CD4-positive, alpha-beta T cell treated with Interleukin-2 at 100 ng/mL for 4 hours (primary cell): ENCODE measurements at places on chromosomes 11 and 22.

DNA sequence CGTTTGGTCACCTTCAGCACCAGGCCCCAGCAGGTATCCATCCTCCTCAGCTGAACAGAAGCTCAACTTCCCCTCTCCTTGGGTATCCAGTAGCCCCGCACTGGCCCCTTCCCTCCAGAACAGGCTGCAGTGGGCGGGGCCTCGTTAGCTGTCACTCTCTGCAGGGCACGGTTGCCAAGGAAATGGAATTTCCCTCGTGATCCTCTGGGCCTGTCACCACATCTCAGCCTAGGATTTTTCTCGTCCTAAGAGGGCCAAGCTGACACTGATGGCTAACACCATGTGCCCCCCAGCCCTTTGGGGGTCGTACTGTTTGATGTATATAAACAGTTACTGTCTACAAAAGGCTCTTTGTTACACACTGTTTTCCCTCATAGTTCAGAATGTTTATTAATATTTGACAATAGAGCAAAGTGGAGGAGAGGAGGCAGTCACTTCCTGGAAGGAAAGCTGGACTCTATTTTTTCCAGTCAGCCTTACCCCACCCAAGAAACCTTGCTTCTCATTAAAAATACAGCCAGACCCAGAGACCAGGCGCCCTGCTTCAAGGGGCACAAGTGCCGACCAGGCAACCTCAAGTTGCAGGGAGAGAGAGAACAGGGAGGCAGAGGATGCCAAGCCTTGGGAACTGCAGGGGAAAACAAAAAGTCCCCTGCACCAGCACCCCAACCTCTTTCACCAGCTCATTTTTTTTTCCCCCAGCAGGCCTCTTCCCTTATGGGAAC, 44.5 kb downstream of the FEZ1 start:
- DNase-seq: no peak

- no peak for DNase-seq
Measured at GRCh38 chr11:27699242-27699925, 871 bp downstream of the BDNF start.

DNA sequence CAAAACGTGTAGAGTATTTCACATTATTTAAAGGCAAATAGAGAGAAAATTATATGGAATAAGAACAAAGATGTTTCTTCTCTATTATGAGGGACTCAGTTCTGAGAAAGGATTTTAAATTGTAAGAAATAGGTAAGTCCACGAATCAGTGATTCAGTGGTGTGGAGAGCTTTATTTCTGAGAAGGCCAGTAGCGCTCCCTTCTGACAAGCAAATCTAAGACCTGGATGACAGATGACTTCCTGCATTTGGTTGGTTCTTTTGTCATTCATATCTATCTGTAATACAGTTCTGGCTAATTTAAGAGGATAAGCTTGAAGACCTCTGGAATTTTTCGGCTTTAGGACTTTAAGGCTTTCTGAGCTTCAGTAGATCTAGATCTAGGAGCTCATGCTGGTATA, 7.0 kb downstream of the CD3E start:
- DNase-seq: peak; percentile 70

GRCh38 chr11:47488674-47489394, 39.9 kb upstream of the RAPSN start:
- no peak for DNase-seq

DNA sequence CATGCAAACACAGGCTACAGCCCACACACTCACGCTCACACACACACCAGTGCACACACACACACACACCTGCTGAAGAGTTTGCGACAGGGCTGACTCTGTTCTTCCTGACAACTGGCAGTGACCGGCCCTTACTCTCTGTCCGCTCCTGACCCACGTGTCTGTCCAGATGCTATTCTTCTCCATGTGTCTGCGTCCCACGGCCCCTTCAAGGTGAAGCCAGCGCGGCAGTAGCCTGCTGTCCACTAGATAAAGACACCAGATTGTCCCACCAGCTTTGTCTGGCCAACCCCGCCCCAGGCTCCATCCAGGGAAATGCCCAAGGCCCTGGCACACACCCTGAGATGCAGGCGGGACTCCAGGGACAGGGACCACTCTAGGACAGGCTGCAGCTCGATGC, 713.9 kb downstream of the BRD1 start:
- no peak for DNase-seq

DNA sequence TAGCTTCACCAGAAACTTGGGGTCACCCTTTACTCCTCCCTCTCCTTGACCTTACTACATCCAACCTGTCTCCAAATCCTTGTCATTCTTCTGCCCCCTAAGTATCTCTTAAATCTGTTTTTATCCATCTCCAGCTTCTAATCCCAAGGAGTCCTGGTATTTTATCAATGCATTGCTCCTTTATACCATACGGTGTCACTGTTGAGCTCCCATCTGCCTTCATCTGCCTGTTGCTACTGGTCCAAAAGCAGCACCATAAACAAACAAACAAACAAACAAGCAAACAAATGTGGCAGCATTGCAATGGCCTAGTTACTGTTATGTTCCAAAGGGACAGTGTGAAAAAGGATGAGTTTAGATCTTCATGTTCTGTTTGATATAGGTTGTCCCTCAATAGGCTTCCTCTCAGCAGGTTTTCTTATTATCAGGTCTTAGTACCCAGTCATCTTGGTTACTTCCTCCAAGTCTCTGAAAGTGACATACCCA, 34.2 kb downstream of the DNHD1 start:
- peak; percentile 50 for DNase-seq

DNA sequence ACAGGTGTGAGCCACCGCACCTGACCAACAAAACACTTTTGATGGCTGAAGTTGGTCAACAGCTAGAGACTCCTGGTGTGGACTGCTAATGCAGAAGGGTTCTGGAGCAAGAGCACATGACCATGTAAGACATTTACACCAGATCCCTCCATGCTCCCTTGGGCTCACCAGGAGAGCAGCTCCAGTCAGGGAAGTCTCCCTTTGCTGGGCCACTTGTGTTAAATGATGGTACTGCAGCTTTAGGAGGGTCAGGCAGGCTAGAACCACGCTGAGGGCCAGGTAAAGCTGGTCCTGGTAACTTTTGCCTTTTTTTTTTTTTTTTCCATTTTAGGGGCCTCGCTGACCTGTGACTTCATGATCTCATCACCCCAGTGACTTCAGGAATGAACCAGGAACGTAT, 146.4 kb downstream of the FBXO7 start:
- no peak for DNase-seq

DNA sequence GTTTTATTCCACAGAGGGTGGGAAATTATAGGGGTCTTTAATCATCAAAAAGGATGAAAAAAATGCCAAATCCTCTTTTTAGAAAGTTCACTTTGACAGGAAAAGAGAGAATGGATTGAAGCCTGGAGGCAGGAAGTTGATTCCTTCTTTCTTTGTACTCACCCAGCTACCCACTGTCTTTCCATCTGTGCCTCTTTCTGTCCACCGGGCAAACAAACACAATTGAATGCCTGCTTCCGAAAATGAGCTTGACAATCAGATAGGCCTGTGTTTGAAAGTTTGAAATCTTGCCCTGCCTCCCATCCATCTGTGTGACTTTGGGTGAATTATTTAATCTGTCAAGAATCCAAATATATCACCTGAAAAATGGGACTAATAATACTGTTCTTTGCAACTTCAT, 81.1 kb downstream of the SCN3B start:
- no peak for DNase-seq

DNA sequence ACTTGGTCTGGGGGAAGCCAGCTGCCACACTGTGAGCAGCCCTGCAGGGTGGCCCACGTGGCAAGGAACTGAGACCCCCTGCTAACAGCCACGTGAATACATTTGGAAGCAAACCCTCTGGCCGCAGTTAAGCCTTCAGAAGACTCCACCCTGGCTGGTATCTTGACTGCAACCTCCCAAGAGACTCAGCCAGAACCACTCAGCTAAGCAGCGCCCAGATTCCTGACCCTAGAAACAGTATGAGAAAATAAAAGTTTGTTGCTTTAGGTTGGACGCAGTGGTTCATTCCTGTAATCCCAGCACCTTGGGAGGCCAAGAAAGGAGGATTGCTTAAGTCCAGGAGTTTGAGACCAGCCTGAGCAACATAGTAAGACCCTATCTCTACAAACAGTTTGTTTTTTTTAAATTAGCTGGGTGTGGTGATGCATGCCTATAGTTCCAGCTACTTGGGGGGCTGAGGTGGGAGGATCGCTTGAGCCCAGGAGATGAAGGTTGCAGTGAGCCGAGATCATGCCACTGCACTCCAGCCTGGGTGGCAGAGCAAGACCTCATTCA, 8.7 kb downstream of the ZMAT5 start:
- no peak for DNase-seq

DNA sequence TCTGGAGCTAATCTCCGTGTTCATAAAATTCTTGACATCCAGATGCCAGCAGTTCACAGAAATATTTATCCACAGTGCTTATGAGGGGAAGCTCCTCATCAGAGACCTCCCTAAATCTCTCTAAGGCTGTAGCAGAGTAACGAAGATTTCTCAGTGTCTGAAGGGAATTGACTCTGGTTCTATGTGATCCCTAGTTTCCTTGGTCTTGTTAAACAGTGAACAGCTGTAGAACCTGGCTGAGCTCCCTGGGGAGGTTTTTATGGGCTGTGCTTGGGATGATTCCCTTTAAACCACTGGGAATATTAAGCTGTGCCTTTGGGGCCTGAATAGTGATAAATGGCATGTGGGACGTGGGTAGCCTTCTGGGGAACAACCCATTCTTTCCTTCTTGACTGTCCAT, 43.7 kb upstream of the ARHGAP20 start:
- DNase-seq: no peak

DNA sequence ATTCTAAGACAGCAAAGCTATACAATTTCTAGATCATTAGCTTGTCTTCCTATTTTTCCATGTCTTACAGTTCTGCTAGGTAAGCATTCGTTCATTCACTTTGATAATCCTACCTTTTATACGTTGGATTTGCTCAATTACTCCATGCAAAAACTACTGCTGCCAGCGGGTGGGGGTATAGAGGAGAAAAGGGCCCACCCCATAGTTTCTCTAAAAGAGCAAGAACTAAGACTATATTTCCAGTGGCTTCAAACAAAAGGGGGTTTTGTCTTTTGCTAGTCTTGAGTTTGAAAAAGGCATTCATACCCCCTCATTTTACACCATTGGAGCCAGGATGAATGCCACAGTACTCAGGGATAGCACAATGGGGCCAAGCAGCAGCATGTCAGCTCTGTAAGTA, 155.7 kb downstream of the WT1 start:
- DNase-seq: no peak

GRCh38 chr22:44600207-44600785, 101.7 kb upstream of the PRR5 start:
- no peak for DNase-seq

DNA sequence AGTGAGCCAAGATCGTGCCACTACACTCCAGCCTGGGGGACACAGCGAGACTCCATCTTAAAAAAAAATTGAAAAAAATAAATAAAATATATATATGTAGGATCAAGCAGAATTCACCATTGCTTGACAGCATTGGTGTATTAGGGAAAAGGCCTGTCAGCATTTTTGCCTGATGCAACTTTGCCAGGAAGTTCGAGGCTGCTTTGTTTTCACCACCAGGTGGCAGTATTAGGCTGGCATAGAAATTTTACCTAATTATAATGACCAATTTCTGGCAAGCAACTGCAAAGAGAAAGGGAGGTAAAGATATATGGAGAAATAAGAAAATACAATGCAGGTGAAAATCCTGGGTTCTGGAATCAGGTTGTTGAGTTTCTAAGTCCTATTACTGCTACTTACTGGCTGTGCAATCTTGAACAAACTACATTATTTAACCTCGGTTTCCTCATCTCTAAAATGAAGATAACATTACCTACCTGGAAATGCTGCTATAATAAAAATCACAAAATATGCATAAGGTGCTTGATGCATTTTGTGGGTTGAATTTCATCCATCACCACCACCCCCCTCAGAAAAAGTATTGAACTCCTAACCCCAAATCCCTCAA, 24.7 kb downstream of the LAYN start:
- DNase-seq: peak; percentile 73

GRCh38 chr11:133819114-133819513, 26.2 kb downstream of the SPATA19 start:
- no peak for DNase-seq

DNA sequence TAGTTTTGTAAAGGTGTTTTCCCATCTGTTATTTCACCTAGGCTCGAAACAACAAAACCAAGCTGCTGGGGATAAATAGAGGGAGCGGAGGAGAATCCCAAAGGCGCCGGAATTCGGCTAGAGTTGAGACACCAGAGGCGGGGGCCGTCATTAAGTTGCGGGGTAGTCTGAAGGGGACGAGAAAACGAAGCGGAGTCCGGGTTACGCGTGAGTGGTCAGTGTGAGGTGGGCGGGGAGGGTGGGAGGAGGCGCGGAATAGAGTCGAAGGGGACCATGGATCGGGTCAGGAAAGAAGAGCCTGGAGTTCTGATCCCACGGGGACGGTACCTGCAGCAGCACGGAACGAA, 361 bp downstream of the SRPRA start:
- no peak for DNase-seq

- no peak for DNase-seq
Measured at GRCh38 chr11:62676698-62677097, 2.2 kb downstream of the UBXN1 start.

GRCh38 chr11:118003456-118003855, 17.3 kb downstream of the IL10RA start:
- peak; percentile 68 for DNase-seq

DNA sequence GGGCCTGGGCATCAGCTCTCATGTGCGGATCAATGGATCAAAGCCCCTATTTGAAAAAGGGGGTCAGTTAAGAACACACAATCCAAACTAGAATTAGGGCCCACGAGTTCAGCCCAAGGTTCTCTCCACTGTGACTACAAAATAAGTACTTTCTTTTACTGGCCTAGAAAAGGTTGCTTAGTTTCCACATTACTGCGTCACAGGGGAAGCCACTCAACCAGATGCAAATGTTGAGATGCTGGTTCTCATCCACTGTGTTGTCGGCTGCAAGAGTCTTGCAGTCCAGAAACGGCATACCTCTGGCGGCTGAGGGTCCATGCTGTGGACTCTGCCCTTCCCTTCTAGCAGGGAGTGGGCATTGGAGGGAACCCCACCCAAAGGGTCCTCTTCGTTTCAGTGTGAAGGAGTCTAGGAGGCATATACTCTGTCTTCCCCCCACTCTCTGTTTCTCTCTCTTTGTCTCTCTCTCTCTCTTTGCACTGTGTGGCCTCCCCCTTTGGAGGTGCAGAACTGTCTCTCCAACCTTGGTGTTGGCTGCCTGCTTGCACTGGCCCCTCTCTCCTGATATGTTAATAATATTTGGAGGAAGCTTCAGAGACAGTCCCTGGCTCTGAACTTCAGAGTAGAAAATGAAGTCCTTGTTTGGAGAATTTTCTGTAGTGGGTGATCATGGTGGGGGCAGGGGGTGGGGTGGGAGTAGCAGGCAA, 99.0 kb upstream of the NNMT start:
- no peak for DNase-seq
